ENCODE measurements at places on chromosomes 2 and 18.

DNA sequence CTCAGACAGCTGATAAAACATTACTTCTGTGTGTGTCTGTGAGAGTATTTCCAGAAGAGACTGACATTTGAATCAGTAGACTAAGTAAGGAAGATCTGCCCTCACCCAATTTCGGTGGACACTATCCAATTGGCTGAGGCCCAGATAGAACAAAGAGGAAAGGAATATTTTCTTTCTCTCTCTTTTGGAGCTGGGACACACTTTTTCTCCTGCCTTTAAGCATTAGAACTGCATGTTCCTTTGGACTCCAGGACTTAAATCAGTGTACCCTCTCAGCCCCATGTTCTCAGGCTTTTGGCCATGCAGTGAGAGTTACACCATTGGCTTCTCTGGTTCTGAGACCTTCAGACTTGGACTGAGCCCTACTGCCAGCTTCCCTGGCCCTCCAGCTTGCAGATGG is 3.3 kb upstream of the SRBD1 start:
- DNase-seq = no peak

- DNase-seq = no peak
These were observed 66.8 kb upstream of the MC2R start for GRCh38 chr18:13982126-13982525.

DNA sequence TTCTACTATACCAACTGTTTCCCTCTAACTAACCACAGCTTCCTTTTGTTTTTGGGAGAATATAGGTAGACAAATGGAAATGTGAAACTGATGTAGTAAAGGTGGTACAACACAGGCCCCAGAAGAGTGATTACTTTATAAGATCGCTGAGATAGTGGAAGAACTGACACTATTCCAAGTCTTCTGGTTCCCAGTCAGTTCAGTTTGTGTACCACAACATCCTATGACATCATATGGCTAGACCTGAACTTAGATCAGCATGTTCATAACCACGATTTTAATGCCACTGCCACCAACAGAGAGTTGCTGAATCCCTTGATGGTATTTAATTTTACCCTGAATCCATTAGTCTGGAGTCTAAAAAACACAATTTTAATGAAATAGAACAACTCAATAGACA is 328.9 kb downstream of the GPD2 start:
- no peak for DNase-seq

DNA sequence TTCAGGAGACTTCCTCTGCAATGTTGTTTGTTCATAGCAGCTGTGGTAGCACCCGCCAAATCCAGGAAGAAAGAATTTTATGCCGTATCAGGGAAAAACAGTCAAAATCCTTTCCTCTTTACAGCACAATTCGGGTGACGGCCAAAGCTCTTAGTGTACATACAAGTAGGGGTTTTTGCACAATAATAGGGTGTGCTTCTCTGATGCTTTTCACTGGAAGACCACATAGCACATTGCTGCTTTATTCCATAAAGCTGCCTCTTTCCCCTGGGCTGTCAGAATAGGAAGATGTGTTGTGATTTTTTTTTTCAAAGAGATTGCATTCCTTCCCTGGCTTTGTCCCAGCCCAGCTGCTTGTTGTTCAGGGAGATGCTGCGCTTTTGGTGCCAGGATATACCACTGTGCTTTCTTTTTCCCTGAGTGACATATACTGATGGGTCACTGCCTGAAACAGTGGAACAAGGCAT is 27.2 kb upstream of the LANCL1 start:
- no peak for DNase-seq

- DNase-seq = no peak
These were observed 80.3 kb downstream of the RTP5 start for GRCh38 chr2:241949736-241950412.

- DNase-seq = no peak
These were observed 142.2 kb downstream of the CCDC102B start for GRCh38 chr18:68940039-68940438.

GRCh38 chr2:232240906-232241305 is 137.6 kb upstream of the ALPP start:
- no peak for DNase-seq

DNA sequence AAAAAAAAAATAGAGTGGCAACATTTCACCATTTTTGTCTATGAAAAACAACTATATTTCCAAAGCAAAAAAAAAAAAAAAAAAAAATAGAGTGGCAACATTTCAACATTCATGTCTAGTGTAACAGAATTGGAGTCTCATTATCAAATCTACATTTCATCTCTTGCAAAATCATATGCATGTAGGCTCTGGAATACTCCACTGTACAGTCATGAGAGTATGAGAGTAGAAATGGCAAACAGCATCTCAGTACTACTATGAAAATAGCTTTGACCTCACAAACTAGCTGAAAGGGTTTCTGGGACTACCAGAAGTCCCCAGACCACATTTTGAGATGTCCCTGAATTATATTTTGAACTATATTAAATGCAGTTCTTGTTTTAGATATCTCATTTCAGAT is 82.8 kb downstream of the SMAD2 start:
- DNase-seq = no peak

- no peak for DNase-seq
These were observed 19.8 kb downstream of the MYL12B start for GRCh38 chr18:3281456-3282400.

GRCh38 chr2:138922973-138923563 is 142.9 kb upstream of the NXPH2 start:
- no peak for DNase-seq

GRCh38 chr2:168343586-168343985 is 96.2 kb upstream of the STK39 start:
- no peak for DNase-seq

DNA sequence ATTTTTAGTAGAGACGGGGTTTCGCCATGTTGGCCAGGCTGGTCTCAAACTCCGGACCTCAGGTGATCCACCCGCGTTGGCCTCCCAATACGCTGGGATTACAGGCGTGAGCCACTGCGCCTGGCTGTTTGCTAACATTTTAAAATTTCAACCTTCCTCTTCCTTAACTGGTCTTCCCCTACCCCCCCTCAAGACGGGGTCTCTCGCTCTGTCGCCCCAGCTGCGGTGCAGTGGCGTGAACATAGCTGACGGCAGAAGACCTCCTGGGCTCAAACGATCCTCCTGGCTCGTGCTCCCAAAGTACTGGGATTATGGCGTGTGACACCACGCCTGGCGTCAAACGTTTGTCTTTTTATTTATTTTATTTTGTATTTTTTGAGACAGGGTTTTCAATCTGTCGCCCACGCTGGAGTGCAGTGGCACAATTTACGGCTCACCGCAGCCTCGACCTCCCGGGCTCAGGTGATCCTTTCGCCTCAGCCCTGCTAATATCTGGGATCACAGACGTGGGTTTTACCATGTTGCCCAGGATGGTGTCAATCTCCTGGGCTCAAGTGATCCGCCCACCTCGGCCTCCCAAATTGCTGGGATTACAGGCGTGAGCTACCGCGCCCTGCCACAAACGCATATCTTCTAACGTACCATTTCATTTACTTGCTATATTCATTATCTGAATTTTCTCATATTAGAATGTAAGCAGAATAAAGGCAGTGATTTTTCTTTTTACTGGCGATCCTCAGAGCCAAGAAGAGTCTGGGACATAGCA is 984 bp upstream of the MSH2 start:
- no peak for DNase-seq

- DNase-seq = no peak
These were observed 124.3 kb downstream of the PAX3 start for GRCh38 chr2:222174450-222174849.

- DNase-seq = no peak
These were observed 86.0 kb downstream of the FAM210A start for GRCh38 chr18:13640266-13640860.

- DNase-seq = no peak
These were observed 105.6 kb upstream of the LDLRAD4 start for GRCh38 chr18:13112982-13113381.

DNA sequence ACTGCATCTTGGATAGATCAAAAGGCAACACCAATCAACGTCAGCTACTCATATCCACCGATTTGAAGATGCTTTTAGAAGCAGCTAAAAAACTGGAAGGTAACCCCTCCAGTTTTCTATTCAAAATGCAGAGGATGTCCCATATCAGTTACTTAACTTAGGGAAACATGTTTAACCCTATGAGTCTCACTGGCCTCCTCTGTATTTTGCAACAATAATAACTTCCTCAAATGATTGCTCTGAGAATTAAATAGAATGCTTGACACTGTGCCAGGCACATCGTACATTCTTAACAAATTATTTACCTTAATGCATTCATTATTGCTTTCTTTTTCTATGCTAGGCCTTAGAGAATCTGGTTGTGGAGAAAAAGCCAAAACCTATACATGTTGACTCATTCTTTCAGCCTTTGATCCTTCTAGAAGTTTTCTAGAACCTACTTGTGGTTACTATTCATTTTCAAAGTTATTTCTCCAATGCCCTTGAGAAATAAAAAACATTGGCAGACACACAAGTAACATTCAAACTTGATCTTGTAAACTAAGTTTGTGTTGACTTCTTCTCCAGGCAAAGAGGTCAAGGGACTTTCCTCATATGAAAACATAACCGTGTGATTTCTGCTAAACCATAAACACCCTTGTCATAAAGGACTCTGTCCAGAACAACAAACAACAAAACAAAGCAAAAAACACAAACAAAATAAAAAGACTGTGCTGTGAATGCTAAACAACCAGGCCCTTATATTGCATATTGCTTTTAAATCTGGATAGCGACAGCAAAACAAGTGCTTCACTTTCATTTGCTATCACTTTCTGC is 4.6 kb downstream of the DOCK10 start:
- DNase-seq = no peak

- no peak for DNase-seq
These were observed 187.6 kb downstream of the MYCN start for GRCh38 chr2:16127958-16128357.

GRCh38 chr2:143553261-143553660 is 424.0 kb downstream of the ARHGAP15 start:
- no peak for DNase-seq

GRCh38 chr2:203631068-203631757 is 75.2 kb upstream of the CD28 start:
- DNase-seq = no peak

DNA sequence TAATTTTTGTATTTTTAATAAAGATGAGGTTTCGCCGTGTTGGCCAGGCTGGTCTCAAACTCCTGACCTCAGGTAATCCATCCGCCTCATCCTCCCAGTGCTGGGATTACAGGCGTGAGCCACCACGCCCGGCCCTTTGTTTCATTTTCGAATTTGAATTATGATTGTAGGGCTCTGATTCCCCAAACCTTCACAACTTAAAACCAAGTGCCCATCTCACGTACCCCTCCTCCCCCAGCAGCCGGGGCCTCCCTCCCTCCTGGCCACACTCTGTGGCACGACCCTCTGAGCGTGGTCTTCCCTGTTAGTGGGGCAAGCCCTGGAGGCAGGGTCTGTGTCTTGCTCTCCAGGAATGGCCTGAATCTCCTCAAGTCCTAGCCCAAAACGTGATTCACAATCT is 166.5 kb downstream of the ASB1 start:
- DNase-seq = no peak

- DNase-seq = no peak
These were observed 533.6 kb downstream of the RNF144A start for GRCh38 chr2:7450833-7451190.

DNA sequence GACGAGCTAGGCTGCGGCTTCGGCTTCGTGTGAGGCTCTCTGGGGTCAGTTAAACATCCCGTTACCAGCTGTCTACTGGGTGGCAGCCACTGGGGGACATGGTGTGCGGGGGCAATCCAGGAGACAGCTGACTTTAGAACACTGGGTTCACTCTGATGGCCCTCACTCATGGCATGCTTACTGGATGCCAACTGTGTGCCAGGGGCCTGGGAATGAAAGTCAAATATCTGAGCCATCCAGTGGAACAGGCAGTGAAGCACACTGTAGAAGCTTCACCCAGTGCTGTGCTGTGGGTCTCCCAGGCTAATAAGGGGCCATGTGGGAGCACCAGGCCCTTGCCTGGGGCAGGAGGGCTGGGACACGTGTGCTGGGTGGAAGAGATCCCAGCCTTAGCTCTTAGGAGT is 48.3 kb downstream of the GLI2 start:
- no peak for DNase-seq

DNA sequence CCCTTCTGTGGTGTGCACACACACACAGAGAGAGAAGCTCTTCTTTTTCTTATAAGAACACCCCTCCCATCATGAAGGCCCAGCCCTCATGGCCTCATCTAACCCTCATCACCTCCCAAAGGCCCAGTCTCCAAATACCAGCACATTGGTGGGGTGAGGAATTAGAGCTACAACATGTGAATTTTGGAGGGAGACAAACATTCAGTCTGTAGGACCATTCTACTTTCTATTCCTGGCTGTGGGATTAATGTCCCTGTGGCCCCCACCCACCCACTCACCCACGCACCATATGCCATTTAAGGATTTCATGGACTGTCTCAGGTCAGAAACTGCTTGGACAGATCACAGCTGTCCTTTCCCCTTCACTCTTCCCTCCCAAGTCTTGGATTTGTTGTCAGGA is 190.2 kb downstream of the GBX2 start:
- DNase-seq = no peak

- no peak for DNase-seq
These were observed 50.9 kb upstream of the PDE1A start for GRCh38 chr2:182477774-182478173.

GRCh38 chr2:7803515-7803914 is 878.3 kb upstream of the ID2 start:
- no peak for DNase-seq

- no peak for DNase-seq
These were observed 100.7 kb upstream of the STK39 start for GRCh38 chr2:168348076-168348475.

DNA sequence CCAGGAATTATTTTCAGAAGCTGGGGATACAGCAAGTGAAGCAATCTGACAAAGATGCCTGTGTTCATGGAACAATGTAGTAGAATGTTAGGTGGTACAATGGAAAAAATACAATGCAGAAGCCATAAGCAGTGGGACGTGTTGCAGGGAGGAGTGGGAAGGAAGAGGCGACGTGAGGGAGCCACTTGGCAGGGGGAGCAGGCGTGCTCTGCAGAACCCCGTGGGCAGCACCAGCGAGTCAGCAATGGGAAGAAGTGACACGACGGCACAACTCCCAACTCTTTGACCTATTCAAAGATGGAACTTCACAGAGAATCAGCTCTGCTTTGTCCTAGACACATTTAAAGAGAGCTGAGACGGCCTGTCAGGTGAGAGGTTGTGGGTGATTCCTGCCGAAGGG is 30.5 kb downstream of the PRELID3A start:
- no peak for DNase-seq

DNA sequence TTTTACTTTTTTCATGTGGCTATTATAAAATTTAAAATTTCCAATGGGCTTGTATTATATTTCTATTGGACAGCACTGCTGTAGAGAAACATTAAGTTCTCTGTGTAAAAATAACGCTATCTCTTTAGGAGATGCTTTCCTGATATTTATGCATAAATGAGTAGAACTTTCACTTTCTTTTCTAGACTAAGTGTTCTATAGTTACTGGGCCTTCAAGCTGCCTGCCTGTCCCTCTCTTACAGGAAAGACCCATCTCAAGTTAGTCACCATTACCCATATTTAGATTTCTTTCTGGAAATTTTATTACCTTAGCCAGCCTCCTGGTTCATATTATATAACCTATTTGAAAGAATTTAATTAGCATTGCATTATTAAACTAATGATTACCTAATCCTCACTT is 4.8 kb downstream of the ITGA4 start:
- no peak for DNase-seq

GRCh38 chr2:86022661-86023365 is 82.9 kb downstream of the POLR1A start:
- DNase-seq = no peak

GRCh38 chr2:207464007-207464406 is 65.8 kb upstream of the CREB1 start:
- no peak for DNase-seq

Measured in stimulated activated CD8-positive, alpha-beta memory T cell treated with anti-CD3 and anti-CD28 coated beads, Interleukin-7, amount 100 ng/mL, for 1 hour (primary cell).